ENCODE measurements at places on chromosomes 6 and 20.

- DNase-seq: no peak
These were observed 2.1 kb downstream of the KIAA1586 start for GRCh38 chr6:57048577-57048976.

DNA sequence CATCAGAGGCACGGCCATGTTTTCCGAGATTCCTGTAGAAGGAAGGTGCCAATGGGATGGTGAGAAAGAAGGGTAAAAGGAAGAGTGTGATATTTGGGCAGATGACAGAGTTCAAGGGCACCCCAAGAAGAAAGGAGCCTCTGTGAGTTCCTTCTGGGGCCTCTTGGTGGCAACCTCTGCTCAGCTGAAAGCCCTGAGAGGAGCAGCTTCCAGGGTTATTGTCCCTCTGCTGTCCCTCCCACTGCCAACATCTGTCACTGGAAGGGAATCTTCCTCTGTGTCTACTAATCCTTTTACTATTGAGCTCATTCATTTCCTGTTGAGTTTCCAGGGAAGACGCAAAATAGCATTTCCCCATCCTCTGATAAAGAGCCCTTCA lies 40.0 kb upstream of the KCNK16 start:
- DNase-seq: no peak

DNA sequence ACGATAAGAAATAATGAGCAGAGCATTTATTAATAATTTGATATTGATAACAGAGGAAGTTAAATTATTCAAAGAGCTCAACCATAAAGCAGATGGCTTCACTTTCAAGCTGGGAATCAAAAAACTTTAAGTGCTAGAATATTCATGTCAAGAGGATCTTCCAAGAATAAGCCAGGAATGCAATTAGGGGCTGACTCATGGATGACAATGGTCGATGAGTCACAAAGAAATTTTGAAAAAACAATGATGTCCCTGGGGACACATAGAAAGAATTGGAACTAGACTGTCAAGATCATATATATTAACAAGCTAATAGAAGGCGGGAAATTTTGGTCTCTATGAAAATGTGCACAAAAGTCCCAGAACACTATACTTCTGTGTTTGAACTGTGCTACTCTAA lies 304.1 kb downstream of the LAMA2 start:
- no peak for DNase-seq

GRCh38 chr6:160162030-160162566 lies 40.5 kb downstream of the SLC22A1 start:
- no peak for DNase-seq

- DNase-seq: no peak
These were observed 132.9 kb upstream of the PMEPA1 start for GRCh38 chr20:57842720-57843119.

DNA sequence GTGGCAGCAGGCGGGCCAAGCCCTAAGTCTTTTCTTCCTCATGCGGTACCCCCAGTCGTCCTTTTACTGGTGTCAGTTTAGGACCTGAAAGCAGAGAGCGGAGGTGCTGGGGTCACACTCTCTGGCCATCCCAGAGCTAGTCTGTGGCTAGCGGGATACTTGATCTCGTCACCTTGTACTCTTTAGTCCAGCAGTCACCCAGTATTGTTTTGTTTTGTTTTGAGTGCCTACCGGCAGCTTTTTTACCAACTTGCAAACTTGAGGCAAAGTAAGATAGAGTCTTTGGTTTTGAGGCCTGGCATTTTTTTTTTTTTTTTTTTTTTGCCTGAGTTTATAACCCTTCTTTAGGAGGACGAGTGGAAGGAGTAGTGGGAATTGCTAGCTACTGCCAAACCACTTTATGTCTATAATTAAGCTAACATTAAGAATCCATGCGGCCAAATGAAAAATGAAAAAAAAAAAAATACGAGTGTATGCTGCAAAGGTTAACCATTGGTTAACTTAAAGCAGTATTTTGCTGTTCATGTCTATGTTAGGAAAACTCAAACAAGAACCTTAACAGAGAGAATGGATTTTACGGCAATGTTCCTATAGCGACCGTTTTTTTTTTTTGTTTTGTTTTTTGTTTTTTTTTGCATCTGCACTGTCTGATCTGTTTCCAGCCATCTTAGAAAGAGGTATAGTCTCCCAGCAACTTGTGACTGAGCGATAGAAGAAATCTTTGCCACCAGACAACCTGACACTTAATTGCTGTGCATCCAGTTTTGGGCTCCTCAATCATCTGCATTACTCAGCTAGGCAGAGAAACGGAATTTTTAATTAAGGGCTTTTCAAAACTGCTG lies 56.9 kb downstream of the FAM217A start:
- peak; percentile 50 for DNase-seq

GRCh38 chr6:41546475-41546865 lies 289 bp downstream of the FOXP4 start:
- peak; percentile 24 for DNase-seq

DNA sequence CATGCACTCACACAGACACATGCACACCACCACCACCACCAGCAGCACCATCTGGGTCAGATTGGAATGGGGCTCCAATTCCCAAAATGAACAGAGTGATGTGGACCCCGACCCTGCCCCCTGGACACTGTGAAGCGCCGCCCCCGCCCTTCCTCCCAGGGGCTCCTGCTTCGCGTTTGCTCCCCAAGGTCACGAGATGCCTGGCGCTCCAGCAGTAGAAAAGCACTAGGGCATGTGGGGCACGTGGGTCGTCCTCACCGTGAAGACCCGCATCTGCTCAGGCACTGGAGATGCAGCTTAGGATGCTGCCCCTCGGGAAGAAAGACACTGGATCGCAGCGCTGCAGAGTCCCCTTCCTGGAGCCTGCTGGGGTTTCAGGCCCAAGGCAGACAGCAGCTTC lies 184.0 kb downstream of the SMOC2 start:
- no peak for DNase-seq

DNA sequence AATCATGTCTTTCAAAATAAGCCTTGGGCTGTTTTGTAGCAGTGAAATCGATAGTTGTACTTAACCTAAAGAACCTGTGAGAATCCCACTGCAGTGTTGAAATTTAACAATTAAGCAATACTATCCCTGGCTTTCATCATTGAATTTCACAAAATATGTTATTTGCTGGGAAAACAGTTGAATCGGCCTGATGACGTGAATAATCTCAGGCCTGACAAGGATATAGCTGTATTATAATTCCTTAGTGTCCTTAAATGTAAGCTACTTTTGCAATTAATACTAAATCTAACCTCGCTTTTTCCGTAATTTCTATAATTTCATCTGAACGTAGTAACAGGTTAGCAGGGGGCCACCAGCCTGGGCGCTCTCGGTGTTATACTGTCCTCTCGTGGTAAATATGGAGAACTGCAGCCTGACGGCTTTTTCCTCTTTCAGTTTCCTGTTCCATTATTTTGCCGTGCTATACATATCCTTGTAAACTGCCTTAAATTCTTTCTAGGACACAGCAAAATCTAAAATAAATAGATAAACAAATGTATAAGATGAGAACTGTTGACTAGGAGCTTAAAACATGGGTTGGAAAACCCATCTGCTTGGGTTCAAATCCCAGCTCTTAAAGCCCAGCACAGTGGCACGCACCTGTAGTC lies 24.0 kb downstream of the MTFR2 start:
- DNase-seq: peak; percentile 54

DNA sequence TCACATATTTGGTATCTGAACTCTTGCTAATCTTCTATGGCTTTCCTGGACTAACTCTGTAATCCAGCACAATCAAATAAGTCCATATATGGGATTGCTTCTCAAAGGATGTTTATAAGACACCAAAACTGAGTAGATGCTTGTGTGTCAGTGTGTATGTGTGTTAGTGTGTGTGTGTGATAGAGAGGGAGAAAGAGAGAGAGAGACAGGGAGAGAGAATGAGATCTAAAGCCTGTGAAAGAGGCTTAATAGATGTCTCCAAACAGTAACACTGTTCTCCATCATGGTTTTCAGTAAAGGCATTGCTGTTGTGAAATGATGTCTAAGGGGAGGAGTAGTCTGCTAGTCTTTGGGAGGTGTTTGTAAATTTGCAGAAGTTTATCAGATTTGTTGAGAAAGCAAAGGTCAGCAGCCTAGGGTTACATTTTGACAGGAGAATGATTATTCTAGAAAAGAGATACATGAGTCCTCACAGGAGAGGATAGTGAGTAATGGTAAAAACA lies 73.9 kb upstream of the MLIP start:
- DNase-seq: no peak

GRCh38 chr20:17457588-17458190 lies 73.5 kb downstream of the BFSP1 start:
- no peak for DNase-seq

DNA sequence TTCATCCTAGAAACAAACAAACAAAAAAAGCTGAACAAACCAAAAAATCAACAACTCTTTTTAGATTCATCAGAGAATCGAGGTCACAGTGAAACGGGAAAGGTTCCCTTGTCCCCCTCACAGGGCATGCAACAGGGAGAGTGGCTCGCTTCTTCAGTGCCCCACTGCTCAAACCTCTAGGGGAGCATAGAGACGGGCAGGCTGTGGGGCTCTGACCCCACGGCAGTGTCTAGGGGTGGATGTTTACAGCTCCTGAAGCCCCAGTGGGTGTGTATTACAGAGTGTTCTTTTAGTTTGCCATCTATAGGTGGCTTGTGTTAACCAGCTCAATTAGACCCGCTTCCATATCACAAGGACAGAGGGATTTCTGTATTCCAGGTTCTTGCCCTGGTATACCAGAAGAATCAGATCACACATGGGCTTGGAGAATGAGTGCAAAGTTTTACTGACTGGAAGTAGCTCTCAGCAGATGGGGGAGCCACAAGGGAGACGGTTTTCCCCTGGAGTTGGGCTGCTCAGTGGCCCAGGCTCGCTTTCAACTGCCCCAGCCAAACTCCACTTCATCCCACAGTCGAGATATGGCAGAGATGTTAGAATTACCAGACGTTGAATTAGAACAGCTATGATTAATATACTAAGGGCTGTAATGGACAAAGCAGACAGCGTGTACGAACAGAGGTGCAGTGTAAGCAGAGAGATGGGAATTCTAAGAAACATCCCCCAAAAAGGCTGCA lies 192.6 kb upstream of the CST7 start:
- no peak for DNase-seq

DNA sequence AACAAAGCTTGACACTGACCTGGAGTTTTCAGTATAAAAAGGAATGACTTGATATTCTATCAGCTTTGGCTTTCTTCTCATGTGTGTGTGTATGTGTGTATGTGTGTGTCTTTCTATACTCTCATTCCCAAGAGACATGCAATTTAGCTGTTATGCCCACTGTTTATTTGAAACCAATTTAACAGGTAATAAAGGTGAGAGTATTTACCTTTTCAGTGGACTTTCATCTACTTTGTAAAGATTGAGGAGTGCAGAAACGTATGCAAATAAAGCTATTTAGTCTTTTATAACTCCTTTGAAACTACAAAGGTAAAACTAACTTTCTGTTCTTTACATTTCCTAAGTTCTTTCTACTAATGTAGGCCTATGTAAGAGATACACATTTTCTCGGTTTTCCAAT lies 103.5 kb upstream of the HS3ST5 start:
- no peak for DNase-seq

DNA sequence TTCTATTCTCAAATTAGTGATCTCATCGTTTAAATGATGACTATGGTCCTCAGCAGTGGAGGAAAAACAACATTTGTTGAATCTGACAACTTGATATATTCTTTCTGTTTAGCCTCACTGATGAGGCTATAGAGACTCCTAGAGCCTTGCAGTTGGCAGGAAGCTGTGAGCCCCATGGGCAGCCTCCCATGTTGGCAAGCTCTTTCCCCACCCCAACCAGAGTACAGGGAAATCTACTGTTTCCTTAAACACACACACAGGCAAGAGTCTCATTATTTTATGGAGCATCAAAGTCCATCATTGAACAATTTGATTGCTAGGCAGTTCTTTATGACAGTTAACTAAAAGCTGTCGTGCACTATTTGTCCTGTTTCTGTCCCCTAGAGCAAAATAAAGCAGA lies 498.2 kb upstream of the CITED2 start:
- no peak for DNase-seq

GRCh38 chr20:35511814-35512420 lies 17.5 kb downstream of the C20orf173 start:
- no peak for DNase-seq

DNA sequence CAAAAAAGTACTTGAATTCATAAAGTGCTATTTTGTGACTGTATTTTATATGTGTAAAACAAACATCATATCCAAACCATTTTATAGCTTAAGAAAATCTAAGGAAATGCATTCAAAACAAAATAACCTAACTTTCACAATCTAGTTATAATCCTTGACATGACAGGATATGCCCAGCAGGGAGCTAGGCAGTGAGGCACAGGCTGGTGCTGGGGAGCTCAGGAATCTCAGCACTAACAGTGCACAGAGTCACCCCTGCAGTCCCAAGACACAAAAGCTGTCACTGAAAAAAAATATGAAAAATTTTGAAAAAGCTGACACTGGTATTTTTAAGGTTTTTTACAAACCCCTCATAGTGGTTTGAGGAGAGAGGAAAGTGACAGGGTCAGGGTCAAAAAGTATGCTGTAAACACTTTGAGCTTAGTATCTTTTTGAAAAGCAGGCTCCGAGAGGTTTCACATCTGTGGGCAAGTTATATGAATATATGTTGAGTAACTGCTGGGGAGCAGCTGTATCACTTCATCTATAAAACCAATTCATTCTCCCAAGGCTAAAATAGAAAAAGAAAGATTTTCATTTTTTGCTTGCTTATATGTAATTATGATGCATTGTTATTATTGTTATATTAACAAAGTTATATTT lies 24.1 kb downstream of the LGSN start:
- DNase-seq: no peak

DNA sequence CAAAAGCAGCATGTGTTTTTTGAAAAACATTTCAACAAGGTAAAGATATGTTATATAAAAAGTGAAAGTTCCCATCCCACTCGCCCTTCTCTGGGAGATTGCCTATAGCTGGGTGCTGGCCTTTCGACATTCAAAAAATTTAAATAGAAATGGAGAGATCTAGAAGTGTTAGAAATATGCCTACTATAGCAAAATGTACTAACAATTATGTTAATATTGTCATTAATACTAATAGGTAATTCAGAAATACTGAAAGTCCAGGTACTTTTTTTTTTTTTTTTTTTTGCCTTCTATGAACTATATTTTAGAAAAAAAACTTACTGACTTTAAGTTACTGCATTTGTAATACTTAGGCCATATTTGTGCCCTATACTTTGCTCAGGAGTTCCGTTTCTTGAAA lies 87.1 kb downstream of the SESN1 start:
- DNase-seq: no peak

DNA sequence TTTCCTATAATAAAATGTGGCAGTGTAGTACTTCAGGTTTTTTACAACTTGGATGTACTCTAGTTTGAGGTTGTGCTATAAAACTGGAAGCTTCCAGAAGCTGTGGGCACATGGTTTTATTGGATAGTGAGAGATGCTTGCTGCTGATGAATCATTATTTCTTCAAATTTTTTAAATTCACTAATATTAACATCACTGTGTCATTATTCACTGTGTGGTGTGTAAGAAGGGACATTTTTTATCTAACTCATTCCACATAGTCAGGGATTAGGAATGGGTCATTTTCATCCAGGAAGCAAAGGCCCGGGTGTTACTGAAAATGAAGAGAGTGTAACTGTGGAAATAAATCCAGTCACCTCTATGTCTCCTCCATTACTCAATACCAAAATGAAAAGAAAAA lies 421.0 kb downstream of the TENT5A start:
- DNase-seq: no peak
